Cerebellar nuclear complex (tissue), 1 donor: ENCODE measurements at places on chromosomes 2 and 18.
A peak's percentile ranks its signal among the peaks of the same experiment; 100 is the strongest.

GRCh38 chr2:138640921-138641676 is 139.1 kb downstream of the NXPH2 start:
- no peak for DNase-seq

DNA sequence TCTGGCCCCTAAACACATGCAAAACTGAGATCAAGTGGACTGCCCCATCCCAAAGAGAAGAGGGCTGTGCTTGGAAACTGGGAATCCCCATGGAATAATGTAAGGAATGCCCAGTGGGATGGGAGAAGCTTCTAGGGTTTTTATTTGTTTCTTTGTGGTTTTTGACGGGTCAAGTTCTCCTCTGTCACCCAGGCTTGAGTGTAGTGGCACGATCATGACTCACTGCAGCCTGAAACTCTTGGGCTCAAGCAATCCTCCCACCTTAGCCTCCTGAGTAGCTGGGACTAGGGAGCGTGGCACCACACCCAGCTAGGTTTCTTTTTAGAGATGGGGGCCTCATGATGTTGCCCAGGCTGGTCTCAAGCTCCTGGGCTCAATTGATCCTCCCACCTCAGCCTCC is 101.7 kb upstream of the ZSWIM2 start:
- no peak for DNase-seq

DNA sequence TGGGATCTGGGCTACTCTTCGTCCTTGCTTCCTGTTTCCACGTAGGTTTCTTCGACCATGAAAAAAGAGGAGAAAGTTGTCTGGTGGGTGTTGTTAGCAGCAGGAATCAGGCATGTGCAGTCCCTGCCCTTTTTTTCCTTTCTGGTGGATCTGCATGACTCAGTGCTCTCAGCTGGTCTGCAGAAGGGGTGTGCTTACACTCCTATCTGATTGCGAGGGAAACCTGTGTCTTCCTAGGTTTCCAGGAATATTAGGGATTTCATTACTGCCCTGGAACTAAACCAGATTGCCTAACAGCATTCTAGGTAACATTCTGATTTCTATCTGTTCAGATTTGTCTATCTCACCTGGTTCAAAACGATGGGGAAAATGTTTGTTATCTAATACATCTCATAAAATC is 174.3 kb downstream of the CCDC102B start:
- DNase-seq, result no peak

GRCh38 chr2:39513641-39514094 is 76.6 kb upstream of the MAP4K3 start:
- DNase-seq, result no peak

DNA sequence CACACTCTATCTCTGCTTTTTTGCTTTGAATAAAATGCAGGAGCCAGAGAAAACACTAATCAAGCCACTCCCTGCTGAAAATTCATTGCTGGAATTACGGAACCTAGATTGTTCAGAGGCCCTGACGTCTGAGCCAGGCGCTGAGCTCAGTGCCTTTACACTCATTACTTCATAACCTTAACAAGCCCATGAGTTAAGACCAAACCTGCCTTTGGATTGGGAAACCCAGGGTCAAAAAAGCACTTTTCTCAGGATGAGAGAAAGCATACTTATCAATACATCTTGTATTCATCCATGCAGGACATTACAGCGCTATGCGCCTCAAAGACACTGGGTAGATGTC is 762 bp downstream of the INO80C start:
- DNase-seq, result no peak

- no peak for DNase-seq
Measured at GRCh38 chr18:67239826-67240225, 276.7 kb downstream of the DSEL start.

- DNase-seq, result no peak
Measured at GRCh38 chr2:219286436-219287115, 7.4 kb downstream of the DNAJB2 start.

GRCh38 chr2:22634167-22634566 is 750.8 kb upstream of the KLHL29 start:
- no peak for DNase-seq

GRCh38 chr2:99959261-99960014 is 183.0 kb downstream of the AFF3 start:
- no peak for DNase-seq

GRCh38 chr2:157439824-157440186 is 4.1 kb downstream of the CYTIP start:
- DNase-seq, result no peak

GRCh38 chr2:70703900-70704549 is 64.0 kb downstream of the ADD2 start:
- DNase-seq, result no peak

GRCh38 chr2:584863-585823 is 92.1 kb downstream of the TMEM18 start:
- DNase-seq, result no peak

DNA sequence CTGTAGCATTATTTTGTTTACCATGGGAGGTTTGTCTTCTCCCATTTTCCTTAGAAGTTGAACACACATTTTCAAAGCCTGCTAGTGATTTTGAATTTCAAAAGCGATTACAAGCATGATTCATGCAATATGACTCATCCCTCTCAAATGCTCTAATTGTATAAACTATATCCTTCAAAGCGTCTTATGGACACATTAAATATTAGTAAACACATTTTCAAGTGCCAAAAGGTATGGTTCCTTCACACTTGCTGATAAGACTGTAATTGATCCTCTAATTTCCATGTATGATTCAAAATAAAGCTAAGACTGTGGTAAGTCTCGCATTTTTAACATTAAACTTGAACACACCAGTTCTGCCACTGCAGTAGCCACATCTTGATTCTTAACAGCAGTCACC is 512.9 kb downstream of the LRRTM4 start:
- DNase-seq, result no peak

DNA sequence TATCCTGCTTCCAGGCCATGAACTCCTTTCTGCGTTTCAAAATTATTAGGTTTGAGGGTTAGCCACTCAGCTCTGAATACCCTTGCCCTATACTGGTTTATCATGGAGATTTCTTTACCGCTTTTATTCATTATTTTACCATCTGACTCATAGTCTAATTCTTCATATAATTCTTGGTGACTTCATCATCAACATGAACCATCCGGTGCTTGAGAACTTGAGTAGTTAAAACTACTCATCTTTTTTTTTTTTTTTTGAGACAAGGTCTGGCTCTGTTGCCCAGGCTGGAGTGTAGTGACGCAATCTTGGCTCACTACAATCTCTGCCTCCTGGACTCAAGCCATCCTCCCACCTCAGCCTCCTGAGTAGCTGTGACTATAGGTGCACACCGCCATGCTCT is 94.2 kb upstream of the LHCGR start:
- no peak for DNase-seq

- no peak for DNase-seq
Measured at GRCh38 chr2:67726416-67726815, 329.3 kb downstream of the ETAA1 start.

GRCh38 chr2:233852056-233852455 is 2.3 kb downstream of the HJURP start:
- no peak for DNase-seq

DNA sequence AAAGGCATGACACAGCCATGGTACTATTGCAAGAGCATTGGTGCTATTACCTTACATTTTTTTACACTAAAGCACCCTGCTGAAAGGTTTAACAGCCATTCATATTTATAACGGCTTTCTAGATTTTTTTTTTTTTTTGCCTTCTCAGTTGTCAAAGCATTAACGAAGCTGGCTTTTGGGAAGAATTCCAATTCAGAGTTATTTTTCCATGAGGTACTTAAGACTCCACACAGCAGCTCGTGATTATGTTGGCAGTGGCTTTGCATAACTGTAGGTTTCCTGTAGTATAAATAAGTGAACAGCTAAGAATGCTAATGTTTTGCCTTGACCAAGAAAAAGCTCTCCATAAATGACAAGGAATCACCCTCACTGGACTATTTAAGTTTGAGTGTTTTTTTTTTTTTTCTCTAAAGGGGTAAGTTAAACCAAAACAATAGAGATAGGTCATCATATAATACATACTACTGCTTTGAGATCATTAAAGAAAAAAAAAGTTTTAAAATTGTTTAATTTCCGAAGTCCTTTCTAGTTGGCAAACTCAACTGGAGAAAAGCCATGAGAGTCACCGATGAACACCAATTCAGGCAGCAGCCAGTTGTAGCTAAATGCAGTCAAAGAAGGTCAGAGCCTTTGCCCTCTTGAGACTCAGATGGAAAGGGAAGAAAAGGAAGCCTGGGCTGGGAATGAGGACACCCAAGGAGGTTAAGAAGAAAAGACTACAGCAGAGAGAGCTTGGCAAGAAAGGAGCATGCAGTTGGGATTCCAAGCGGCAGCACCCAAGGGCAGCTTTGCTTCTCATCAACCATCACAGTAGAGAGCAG is 187.4 kb upstream of the NCKAP5 start:
- DNase-seq, result no peak

- DNase-seq, result no peak
Measured at GRCh38 chr2:9715238-9715637, 84.4 kb upstream of the YWHAQ start.

GRCh38 chr2:24253303-24253919 is 78.6 kb downstream of the FAM228A start:
- DNase-seq, result no peak

DNA sequence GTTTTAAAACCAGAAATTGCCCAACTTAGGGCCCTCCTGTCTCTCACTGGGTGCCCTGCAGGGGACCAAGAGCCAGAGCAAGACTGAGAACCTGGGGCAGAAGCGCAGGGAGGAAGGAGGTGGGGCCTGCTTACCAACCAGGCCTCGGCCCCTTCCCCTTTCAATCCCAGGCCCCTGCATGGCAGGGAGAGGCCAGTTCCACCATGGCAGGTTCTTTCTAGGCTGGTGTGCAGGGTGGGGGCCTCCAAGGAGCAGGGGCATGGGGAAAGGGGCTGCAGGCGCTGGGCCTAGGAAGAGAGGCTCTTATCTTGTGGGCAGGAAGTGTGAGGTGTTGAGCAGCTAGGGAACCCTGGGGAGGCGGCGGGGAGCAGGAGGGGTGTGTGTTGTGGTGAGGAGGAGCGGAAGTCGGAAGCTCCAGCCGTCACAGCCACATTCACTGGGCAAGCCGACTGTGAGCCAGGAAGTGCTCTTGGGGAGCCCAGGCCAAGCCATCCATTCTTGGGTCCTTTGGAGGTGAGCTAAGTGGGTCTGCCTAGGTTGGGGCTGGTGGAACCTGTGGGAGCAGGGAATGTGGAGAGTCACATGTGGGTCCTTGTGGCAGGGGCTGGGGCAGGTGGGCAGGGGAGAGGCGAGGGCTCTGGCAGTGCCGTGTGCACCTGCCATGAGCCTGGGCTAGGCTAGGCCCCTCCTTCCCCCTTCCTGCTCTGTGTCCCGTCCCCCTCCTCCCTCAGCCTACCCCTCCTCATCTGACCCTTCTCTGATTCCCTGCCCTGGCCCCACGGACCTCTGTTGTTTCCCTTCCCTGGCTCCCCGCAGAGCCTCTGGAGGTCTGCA is at the start of gene PSD4:
TSS of gene PSD4 (plus strand) at position 430 of the 834 bp plus-strand sequence. CDS start 8,486 bp downstream, outside the sequence.
- DNase-seq, result no peak

DNA sequence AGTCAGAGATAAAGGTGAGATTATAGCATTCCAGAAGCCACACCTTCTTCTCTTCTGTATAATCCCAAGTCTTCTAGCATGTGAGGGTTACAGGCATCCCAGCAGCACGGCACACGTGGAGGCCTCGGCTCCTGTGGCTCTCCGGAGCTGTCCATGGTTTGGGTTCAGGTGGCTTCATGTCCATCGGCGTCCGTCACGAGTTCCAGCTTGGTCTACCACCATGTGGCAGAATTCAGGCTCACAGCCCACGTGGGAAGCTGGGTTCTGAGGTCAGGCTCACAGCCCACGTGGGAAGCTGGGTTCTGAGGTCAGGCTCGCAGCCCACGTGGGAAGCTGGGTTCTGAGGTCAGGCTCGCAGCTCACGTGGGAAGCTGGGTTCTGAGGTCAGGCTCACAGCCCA is 378.3 kb upstream of the SALL3 start:
- DNase-seq, result no peak

DNA sequence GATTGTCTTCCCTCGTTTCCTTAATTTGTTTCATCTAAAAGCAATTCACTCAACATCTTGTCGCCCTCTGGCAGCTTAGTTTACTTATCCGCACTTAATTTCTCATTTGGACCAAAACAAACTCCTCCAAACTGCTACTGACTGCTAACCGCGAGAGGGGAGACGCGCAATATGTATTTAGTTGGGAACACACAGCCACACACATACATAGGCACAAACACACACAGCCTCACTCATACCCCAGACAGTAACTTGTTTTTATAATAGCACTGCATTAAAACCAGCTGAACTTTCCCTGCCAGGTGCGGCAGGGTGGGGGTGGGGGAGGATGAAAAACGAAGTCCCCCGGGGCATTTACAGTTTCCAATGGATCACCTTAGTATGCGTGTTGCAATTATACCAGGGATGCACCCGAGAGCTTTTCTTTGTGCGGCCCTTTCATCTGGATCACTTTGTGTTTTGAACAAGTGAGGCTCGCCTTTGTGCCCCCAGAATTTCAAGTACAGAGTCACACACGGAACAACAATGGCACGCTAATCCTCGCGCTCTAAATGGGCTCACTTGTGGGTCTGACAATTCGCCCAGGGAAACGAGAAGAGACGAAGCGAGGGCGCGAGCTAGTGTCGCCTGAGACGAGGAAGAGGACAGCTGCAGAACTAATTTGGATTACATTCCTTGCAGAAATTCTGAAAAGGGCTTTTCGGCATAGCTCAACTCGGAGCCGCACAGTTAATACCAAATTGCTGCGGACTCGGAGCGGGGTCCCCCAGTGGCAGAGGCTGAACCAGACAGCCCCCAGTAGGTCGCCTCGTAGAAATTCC is 2.4 kb downstream of the ERBB4 start:
- DNase-seq, result peak; percentile 34

- DNase-seq, result no peak
Measured at GRCh38 chr2:179595284-179595683, 266.1 kb downstream of the ZNF385B start.

GRCh38 chr2:234111523-234111922 is 61.0 kb downstream of the SPP2 start:
- no peak for DNase-seq

GRCh38 chr2:140835079-140835478 is 1295.7 kb downstream of the LRP1B start:
- no peak for DNase-seq

DNA sequence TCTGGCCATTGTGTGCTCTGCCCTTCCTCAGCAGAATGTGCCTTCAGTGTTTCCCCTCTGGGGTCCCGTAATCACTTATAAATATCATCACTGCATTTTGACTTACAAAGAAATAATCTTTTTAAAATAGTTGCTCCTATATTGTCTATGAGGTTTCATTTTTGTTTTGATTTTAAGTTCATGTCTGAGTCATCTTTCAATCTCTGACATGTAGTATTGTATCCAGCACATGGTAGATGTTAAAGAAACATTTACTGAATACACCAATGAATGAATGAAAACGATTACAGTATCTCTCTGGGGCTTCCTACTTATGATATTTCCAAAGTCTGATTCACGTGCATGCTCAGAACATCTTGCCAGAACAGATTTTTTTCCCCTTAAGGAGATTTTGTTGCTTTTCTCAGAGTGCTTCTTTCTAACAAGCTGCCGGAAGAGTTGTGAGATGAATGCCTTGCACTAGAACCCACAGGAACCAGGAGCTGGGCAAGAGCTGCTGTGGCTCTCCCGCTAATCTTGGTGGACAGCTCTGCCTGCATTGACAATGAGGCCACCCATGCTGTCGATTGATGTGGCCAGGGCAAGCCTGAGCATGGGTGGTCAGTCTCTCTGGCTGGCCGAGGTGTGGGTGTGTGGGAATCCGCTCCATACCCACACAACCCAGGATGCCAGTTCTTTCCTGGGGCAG is 199.4 kb downstream of the CYRIA start:
- no peak for DNase-seq

- DNase-seq, result no peak
Measured at GRCh38 chr2:139260052-139260430, 479.9 kb upstream of the NXPH2 start.

GRCh38 chr18:54223568-54224241 is 764 bp downstream of the MBD2 start:
- no peak for DNase-seq
